T-helper 1 cell (primary cell): ENCODE measurements at places on chromosomes 16 and 17.

GRCh38 chr17:47204722-47205418 is 4.3 kb upstream of the MYL4 start:
- peak; percentile 62 for DNase-seq

DNA sequence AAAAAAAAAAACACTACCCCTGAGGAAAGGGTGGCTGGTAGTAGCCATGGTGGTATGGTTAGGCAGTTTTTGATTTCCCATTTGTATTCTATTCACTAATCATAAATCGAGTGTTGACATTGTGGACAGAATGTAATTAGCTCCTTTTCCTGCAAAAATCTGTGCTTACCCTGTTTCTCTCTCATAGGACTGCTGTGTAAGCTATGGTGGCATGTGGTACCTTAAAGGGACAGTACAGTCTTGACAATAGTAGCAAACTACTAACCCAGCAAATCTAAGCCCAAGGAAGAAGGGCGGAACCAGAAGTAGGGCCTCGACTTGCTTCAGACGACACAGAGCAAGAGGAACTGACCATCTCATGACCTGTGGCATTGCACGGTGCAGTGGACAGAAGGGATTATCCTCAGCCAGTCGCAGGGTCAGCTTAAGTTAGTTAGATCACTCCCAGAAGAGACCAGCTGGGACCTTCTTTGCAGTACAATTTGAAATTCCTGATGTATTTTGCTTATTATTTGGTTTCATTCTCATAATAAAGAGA is 36.3 kb downstream of the POLR3E start:
- no peak for DNase-seq

DNA sequence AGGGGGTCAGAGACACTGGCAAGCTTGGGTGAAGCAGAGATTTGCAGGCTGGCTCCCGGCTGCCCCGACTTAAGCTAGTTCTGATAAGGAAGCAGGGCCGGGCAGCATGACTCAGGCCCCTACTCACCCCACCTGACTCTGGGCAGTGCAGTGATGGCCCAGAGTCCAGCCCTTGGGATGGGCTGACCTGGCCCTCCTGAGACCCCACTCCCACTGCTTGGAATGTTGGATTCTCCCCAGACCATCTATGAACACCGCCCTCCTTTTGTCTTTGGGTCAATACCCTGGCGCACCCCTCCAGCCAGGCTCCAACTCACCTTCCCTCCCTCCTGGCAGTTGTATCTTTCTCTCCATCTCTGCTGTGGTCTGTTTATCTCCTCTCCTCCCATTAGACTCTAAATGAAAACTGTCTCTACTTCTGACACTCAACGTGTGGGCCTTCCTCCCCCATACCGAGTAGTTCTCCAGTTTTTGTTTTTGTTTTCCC is 21.0 kb downstream of the LGALS3BP start:
- no peak for DNase-seq

GRCh38 chr17:18117982-18118975 is 9.7 kb downstream of the MYO15A start:
- no peak for DNase-seq

- no peak for DNase-seq
Observed at GRCh38 chr16:392450-393030, 4.5 kb upstream of the NME4 start.
